ENCODE measurements at places on chromosomes 4 and X.

DNA sequence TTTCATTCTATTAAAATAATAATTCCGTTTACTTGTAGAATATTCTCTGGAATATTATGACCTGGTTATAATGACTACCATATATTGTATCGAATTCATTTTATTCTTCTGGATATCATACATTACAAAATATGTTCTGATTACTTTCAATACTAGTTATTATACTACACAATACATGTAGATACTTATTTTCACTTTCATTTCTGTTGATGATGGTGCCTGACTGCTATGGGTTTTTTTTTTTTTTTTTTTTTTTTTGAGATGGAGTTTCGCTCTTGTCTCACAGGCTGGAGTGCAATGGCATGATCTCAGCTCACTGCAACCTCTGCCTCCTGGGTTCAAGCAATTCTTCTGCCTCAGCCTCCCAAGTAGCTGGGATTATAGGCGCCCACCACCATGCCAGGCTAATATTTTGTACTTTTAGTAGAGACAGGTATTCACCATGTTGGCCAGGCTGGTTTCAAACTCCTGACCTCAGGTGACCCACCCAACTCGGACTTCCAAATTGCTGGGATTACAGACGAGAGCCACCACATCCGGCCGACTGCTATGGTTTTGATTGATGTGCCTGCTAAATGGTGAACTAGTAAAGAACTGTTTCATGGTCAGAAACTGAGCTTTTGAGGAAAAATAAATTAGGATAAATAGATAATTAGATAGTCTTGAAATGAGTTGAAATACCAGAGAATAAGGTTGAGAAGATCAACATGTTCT, 39.5 kb downstream of the PCDH10 start:
- no peak for DNase-seq

GRCh38 chr4:108107101-108107500, 61.6 kb downstream of the LEF1 start:
- no peak for DNase-seq

GRCh38 chr4:31360786-31361185, 640.6 kb downstream of the PCDH7 start:
- no peak for DNase-seq

- DNase-seq: no peak
Observed at GRCh38 chrX:12469296-12469695, 321.9 kb upstream of the PRPS2 start.

DNA sequence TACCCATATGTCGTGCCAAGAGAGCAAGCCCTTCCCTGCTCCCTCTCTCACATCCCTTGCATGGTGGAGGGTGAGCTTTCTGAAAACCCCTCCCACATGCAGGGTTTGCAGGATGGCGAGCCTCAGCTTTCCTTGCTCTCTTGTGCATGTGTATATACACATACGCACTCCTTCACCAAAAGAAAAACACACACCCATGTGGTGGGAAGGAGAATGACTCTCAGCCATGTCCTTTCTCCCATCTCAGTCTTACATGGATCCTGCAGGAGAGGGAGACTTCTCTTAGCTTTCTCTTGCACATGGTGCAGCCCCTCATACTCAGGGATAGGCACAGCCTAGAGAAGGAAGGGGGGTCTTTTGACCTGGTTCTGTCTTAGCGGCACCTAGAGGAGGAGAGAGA, 81.1 kb downstream of the CLCN5 start:
- no peak for DNase-seq

DNA sequence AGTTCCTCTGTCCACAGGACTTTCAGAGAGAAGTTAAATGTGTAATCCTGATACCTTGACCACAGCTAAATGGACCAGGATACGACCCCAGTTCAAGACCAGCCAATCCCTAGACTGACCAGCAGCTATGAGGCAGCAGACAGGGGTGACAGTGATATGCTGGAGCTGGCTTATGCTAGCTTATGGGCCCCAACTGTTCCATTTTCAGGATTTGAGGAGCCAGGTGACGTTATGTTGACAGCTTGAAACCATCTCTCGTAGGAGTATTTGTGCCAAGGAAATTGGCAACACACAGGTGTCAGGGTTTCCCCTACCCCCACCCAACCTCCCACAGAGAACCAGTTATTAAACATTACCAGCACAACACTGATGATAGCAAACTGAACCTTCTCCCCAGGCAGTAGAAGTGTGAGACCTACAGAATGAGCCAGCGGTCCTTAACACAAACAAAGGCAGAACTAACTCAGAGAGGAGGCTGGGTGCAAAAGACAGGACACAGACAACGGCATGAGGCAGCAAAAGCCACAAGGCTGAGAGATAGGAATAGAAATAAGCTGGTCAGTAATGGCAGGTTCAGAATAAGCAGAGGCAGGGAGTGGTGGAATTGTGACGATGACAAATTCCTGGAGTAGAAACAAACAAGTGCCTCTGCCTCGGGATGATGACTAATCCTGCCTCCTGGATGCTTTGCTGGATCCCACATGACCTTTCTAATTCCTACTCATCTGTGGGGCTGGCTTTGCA, 85.6 kb upstream of the CPEB2 start:
- no peak for DNase-seq

DNA sequence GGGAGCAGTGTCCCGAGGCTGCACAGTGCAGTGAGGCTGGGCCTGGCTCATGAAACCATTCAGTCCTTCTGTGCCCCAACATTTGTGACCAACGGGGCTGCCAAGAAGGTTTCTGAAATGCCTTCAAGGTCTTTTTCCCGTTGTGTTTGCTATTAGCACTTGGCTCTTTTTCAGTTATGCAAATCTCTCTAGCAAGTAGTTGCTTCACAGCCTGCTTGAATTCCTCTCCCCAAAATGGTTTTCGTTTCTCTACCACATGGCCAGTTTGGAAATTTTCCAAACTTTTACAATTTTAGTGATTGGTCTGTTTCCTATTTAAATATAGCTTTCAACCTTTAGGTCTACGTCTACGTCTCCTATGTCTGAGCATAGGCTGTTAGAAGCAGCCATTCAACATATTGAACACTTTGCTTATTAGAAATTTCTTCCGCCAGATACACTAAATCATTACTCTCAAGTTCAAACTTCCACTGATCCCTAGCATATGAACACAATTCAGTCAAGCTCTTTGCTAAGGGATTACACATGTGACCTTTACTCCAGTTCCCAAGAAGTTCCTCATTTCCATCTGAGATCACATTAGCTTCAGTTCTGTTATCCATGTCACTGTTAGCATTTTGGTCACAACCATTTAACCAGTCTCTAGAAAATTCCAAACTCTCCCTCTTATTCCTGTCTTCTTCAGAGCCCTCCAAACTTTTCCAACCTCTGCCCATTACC, 901.8 kb downstream of the GLUD2 start:
- no peak for DNase-seq

- DNase-seq: no peak
Observed at GRCh38 chrX:1325515-1326116, 11.0 kb upstream of the IL3RA start.

DNA sequence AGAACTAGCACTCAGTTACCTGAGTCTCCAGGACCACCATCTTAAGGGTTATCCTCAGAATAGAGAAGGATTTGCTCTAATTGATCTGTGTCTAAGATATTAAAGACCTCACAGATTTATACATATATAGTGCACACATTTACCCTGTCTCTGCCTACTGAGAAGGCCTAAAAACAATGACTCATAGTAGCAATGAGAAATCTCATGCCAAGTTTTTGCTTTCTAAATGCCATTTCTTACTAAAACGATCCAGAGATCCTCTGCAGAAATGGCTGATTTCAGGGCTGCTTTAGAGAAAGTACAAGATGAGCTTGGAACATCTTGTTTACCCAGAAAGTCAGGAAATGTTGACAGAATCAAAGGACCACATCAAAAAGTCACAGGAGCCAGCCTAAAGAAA, 79.1 kb upstream of the INPP4B start:
- DNase-seq: no peak

DNA sequence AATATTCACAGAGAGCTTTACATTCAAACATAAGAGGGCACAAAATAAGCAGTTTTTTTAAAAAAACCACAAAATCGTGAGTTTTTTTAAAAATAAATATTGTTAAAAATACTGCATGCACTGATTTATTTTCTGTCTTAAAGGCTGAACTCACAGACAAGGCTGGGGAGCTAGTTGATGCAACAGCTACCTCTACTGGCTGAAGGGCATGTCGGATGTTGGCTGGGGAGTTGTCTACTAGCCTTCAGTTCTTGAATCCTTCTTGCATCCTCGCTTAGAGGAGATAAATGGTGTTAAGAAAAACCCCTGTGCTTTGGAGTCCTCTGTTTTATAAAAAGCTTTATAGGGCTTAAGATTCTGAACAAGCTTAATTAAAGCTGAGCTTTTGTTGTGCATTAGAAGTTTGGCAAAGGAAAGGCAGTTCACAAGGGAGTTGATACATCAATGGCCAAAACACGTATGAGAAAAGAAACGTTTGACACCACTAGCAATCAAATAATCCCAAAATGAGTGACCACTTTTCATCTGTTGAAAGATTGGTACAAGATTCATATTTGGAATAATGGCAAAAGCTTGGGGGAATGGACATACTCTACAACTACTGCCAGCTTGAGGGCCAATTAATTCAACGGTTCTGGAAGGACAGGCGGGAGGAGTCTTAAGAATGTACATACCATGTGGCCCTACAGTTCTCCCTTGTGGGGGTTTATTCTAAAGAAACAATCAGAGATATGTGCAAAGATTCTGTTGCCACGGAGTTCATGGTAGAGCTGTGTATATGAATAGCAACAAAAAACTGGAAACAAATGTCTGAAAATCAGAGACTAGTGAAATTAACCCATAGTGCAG, 94.7 kb downstream of the SEL1L3 start:
- no peak for DNase-seq

DNA sequence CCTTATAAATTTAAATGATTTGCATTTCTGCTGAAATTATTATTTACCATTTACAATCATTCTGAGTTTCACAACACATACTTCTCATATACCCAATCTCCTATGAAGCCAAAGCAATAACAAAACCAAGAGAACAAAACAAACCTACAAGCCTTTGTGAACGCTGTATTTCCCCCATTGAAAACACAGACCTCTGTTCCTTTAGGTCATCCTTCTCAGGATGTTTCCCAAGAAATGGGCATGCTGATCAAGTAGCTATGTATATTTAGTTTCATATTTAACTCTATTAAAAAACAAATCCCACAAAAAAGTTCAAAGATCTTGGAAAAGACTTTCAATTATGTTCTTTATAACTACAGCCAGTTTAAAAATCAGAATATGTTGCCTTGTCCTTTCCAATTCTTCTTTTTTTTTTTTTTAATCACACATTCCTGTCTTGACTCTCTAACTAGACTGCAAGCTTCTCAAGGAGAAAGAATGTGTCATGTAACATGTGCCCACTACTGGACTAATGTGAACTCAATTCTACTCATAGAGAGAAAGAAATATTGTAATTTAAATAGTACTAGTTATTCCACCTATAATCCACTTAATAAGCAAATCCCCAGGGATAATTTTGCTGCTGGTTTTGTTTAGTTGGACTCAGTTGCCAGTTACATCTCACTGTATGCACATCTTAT, 84.3 kb upstream of the PRSS48 start:
- DNase-seq: no peak

GRCh38 chr4:41390661-41391060, 133.9 kb downstream of the UCHL1 start:
- no peak for DNase-seq

- DNase-seq: no peak
Observed at GRCh38 chrX:130645955-130646583, 244.3 kb downstream of the RBMX2 start.

- DNase-seq: no peak
Observed at GRCh38 chr4:33187035-33187434, 2466.9 kb downstream of the PCDH7 start.

GRCh38 chrX:31236231-31236630, 164.4 kb upstream of the FTHL17 start:
- DNase-seq: no peak

DNA sequence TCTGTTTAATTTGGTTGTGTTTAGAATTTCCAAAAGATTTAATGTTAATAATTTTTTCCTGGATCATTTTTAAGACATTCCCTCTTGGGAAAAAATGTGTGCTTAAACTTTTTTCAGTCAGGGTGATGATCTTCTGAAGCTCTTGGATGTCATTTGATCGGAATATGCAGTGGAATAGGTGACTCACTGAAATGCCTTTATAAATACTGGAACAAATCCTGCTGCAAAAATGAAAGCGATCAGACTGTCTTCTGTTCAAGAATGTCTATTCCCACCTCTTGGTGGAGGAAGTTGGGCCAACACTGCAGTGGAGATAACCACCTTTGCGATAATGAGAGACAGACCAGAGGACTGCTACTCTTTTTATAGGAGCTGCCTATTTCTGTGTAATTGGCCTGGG, 46.7 kb downstream of the LARP1B start:
- no peak for DNase-seq

GRCh38 chr4:89617317-89617716, 219.6 kb downstream of the SNCA start:
- DNase-seq: no peak

DNA sequence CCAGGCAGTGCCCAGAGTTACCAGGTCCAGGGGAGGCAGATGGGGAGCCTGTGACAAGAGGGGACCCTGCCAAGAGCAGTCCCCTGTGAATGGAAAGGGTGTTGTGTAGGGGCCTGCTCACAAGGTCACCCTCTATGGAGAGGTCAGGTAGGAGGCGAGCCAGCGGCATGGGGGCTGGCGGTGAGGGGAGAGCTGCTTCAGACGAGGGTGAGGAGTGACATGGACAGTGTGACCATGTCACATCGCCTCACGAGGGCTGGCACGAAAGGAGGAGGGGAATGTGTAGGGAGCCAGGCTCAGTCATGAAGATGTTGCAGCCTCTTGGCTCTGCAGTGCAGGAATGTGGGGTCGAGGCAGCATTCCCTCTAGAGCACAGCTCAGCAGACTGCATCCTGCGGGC, 29.6 kb downstream of the CLCN4 start:
- no peak for DNase-seq

DNA sequence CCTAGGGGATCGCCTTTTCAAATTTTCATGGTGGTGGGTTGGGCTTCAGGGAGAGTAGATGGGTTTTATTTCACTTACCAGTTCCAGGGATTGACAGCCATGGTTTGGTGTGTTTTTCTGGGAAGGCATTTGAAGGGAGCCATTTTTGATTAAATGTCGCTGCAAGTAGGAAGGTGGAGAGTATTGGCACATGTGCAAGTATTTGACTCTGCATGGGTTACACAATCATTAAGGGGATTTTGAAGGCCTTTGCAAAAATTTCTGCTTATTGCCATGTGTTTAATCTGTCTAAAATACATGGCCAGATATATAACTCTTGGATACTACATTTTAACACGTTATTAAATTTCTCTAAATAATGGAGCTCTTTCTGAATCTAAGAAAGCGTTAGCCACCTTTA, 55.1 kb downstream of the GPAT3 start:
- no peak for DNase-seq

DNA sequence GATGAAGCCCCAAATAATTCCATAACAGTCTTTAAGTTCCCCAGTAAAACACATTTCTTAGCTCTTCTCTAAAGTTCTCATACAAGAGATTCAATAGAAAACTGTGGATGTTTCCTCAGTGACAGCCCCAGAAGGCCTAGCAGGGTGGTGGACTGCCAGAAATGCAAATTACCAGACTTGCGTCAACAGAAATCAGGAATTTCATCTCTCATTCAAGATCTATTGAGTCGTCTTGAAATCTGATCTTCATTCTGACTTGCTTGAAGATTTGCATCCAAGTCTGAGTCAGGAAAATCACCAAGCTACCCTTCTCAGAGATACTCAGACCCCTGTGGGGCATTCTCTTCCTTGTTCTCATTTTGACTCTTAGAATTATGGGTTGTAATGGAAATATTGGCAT, 68.9 kb upstream of the NDP start:
- no peak for DNase-seq
